Activated CD4-positive, alpha-beta memory T cell treated with anti-CD3 and anti-CD28 coated beads, Interleukin-2, amount 10 ng/mL, durations not matched to agents 7 days and 5 days (primary cell): ENCODE measurements at places on chromosomes 11 and 22.
A peak's percentile ranks its signal among the peaks of the same experiment; 100 is the strongest.

DNA sequence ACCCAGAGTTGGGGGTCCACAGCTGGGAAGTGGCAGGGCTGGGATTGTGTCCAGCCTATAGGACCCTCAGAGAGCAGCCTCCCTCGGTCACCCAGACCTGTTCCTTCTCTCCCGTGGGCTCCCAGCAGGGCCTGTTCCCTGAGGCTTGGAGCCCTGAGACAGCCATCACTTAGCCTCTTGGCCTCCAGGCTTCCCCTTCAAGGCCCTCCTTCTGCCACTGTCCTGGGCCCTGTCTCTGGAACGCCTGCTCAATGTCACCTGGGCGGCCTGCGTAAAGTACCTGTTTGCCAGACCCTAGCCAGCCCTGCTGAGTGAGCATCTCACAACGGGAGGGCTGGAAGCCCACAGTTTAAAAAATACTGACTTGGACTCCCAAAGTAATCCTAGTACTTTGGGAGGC, 6.5 kb downstream of the MGAT3 start:
- DNase-seq: no peak

DNA sequence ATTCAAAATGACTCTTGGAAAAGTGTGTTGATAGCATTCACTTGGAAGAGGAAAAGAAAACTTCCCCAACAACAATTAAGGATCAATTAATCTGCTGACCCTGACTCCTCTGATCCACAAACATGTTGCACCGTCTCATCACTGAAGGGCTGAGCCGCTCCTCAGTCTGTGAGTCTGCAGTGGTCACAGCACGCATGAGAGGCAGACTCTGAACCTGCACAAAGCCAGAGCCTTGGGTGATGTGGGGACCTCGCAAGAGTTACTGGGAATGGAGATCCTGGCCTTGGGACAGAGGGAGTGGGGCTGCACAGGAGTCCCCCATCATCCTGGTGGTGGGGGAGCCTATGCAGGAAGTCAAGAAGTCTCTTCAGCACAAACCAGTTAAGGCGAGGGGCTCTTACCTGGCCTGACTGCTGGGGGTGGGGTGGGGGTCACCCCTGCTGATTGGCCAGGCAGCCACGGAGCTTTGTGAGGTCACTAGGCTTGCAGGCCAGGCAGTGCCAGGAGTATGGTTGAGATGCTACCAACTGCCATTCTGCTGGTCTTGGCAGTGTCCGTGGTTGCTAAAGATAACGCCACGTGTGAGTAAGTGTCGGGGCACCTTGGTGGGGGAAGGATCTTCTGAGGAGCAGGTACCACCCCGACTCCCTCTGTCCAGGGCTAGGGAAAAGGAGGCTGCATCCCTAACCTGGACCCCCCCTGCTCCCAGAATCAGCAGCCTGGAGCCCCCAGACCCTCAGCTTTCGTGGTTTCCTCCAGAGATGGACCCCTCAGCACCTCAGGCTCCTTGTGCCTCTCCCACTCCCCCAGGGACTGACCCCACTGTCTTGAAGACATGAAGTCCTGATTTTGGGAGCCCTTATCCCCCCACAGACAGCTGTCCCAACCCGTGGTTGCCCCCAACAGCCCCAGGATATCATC, at the start of gene ACR:
Gene ACR (plus strand): TSS at position 477 of the 921 bp plus-strand sequence. CDS start 32 bp downstream, at position 509.
- DNase-seq: peak; percentile 14

DNA sequence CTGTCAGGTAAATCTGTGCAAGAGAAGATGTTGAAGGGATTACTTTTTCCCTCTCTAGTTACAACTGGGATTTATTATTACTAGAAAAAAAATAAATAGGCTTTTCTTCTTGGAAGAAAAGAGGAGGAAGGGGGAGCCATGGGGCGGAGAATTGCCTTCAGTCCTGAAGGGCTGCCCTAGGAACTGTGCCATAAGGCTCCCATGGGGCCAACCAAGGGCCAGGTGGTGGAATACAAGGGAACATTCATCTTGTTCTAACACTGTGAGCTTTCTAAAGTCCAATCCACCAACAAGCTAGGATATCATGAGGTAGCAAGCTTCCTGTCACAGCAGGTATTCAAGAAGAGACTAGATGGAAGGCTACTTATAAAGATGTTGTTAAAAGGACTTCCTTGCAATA, 24.8 kb upstream of the NRIP3 start:
- DNase-seq: no peak

GRCh38 chr11:390175-390574, 3.8 kb upstream of the PKP3 start:
- DNase-seq: no peak

GRCh38 chr22:50425179-50425916, 49.5 kb downstream of the SBF1 start:
- DNase-seq: no peak

DNA sequence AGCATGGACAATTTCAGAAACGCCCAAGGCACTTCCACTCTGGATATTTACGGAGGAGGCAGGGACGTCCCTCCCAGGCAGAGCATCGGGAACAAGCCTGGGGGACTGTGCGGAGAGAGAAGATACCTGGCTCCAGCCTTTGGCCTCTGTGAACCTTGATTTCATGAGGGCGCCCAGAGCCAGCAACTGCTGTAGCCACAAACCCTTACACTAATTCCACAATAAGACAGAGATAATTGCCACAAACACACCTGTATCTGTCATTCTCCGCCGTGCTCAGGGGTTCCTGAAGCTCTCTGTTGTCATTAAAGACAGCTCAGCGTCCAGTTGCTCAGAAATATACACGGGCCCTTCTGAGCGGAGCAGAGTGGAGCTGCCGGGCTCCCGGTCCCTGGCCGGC, 1292.1 kb downstream of the TBC1D22A start:
- no peak for DNase-seq

DNA sequence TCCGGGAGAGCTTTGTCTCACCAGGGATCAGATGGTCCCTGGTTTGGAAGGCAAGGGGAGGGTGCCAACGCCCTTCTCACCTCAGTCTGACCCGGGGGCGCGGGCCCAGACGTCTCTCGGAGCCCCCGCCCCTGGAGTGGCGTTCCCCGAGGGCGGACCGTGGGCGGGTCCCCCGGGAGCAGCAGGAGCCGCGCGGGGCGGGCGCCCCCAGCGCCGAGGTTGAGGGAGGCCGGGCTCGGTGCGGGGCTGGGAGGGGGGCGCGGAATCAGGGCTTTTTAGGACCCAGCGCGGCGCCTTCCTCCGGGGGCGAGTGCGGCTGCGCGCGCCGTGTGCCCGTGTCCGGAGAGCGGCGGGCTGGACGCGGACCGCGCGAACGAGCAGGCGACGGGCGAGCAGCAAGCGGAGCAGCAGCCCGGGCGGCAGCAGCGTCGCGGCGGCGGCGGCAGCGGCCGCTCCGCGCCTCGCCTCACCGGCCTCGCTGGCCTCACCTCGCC, at the start of gene KCNC1:
Gene KCNC1 (plus strand): TSS at position 364 of the 494 bp plus-strand sequence. CDS start 1,222 bp downstream, outside the sequence.
- DNase-seq: no peak

DNA sequence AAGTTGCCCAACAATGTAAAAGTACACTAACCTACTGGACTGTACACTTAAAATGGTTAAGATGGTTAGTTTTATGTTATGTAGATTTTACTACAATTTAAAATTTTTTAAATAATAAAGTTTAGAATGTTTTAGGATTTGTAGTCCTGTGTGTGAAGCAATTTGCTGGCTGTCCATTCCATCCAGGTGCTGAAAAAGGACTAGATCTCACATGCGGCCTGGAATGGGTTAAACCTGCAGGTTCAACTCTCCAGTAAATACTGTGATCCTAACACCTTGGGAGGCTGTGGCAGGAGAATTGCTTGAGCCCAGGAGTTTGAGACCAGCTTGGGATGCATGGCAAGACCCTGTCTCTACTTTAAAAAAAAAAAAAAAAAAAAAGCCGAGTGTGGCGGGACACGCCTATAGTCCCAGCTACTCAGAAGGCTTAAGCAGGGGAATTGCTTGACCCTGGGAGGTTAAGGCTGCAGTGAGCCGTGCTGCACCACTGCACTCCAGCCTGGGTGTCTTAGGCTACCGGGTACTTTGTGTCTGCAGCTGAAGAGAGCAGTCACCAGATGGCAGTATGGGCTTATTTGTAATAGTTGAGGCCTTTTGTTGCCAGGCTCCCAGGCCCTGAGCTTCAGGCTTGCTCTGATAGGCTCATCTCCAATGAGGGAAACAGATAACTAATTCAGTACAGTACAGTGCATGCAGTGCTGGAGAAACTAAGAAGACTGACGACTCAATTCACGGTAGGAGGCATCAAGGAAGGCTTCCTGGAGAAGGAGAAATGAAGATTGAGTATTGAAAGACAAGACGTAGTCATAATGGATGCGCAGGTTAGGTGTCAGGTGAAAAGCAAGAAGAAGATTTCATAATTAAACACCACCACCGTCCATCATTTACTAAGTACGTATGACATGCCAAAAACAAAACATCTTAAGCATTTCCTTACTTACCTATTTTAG, 64.7 kb upstream of the ASPHD2 start:
- DNase-seq: peak; percentile 63

DNA sequence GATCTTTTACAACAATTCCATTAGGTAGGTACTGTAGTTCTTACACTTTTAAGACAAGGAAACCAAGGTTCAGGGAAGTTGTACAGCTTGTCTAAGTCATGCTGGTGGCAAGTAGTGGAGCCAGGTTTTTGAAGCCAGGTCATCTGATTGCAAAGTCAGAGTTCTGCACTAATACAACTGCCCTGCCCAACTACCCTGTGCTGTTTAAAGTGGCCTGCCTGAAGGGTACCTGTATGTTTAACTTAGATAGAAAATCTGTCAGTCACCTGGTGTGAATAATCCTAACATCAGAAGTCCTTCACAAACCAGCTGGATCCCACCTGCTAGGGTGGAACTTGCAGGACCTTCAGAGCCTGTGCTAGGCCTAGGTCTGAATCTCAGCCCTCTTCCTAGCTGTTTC, 44.2 kb downstream of the ARFGAP2 start:
- DNase-seq: no peak

DNA sequence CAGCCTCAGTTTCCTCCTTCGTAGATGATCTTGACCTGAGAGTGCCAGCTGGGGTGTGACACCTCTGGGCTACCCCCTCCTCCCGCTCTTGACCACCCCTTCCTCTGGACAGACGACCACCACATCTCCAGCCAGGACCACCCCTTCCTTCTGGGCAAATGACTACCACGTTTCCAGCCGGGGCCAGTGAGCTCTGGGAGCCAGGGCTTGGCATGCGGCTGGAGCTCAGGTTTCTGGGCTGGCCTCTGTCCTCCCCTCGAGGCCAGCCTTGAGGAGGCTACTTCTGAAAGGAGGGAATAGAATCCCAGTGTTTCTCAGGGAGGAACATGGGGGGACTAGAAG, 120.9 kb downstream of the KCNQ1OT1 start:
- no peak for DNase-seq

DNA sequence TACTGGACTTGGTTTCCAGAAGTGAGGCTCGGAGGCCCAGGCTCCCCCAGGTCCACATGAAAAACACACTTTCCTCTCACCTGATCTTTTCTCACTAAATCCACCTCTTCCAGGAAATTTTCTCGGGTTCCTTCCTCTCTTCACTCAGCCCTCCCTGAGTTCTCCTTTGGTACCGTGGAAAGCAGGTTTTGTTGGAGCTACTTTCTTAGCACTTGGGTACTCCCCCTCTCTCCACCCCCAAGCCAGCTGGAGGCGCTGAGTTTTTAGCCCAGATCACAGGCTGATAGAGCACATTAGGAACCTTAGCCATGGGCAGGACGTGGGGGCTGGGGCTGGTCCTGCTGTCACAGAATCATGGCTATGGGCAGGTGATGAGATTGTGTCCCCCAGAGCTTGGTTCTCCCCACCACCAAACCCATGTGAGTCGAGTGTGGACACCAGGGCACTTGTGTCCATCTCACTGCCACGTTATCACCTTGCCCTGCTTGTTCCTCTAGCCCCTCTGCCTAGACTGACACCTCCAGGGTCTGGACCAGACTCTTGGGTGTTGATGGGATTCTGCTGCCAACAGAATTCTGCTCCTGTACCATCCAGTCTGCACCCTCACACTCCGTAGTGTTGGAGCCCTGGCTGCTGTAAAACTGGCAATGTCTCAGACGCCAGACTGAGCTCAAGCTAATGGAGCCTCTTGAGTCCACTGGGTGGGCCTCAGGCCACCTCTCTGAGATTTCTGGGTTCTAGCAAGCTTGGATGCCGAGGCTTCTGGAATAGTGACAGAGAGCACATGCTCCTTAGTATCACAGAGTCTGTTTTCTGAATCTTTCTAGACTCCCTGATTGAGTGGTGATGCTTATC, 74.9 kb upstream of the NARS2 start:
- DNase-seq: no peak

- peak; percentile 76 for DNase-seq
Measured at GRCh38 chr11:8099291-8099899, 18.4 kb downstream of the TUB start.

- DNase-seq: no peak
Measured at GRCh38 chr11:16911658-16912057, 102.6 kb downstream of the PLEKHA7 start.
